Prostate gland (tissue), 2 donors: ENCODE measurements at places on chromosomes 4 and X. TPM values are rescaled to one million over a fixed set of nuclear protein-coding genes. Genes with fewer than 3 reads are reported as not detected.

DNA sequence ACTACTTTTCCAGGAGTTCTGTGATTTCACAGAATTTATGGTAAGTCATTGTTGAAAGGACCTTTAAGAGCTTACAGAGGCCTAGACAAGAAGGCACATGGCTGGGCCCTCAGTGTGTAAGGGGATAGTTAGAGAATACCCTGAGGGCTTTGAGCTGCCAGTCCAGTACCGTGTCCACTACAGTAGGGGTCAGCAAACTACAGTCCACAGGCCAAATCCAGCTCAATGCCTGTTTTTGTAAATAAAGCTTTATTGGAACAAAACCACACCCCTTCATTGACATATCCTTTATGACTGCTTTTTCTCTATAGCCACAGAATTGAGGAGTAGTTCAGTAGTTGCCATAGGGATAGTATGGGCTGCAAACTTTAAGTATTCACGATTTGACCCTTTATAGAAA is 176.2 kb downstream of the MID1 start:
- DNase-seq: no peak

GRCh38 chr4:67092351-67092750 is 453.0 kb downstream of the CENPC start:
- DNase-seq: no peak

- no peak for DNase-seq
These were observed 1348.0 kb downstream of the ADGRL3 start for GRCh38 chr4:62548108-62548524.

GRCh38 chrX:118239178-118239870 is 106.6 kb upstream of the WDR44 start:
- no peak for DNase-seq

DNA sequence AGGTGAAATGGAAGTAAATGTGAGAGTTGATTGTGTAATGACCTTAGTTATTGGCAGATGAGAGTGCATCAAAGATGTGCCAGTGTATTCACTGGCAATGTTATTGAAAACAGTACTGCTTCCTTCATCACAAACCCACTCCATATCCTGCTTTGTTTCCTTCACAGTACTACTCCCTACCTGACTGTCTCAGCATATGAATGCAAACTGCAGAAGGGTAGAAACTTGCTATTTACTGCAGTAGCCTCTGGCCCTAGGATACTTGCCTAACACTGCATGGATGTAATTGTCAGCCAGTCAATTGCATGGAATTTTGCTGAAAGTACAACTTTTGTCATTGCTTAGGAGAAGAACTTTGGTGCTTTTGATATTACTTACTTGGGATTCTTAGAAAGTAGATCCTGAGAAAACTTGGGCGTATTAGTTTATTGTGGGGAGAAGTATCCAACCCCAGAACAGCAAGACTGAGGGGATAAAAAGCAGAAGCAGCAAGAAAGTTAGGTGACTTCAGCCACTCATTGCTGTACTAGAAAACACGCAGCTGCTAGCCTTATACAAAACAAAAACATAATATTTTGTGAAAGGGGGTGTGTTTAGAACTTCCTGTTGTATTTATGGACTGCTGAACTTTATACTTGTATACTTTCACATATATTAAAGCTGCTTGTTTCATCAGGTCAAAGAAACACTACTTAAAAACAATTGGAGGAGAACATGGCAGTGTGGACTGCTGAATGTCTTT is 219.0 kb downstream of the CCNG2 start:
- no peak for DNase-seq

GRCh38 chrX:49249071-49249470 is 13.8 kb downstream of the CCDC22 start:
- no peak for DNase-seq

CT47B1 gene
- not detected for total RNA-seq

LRAT gene
- total RNA-seq: 0.64 TPM

FRG2 gene
- total RNA-seq: not detected

SPANXC gene
- total RNA-seq: not detected

TLR1 gene
- 7.4 TPM for total RNA-seq

CLDN2 gene
- 0.28 TPM for total RNA-seq
